Brain microvascular endothelial cell (primary cell): ENCODE measurements at places on chromosomes 16 and 17.

DNA sequence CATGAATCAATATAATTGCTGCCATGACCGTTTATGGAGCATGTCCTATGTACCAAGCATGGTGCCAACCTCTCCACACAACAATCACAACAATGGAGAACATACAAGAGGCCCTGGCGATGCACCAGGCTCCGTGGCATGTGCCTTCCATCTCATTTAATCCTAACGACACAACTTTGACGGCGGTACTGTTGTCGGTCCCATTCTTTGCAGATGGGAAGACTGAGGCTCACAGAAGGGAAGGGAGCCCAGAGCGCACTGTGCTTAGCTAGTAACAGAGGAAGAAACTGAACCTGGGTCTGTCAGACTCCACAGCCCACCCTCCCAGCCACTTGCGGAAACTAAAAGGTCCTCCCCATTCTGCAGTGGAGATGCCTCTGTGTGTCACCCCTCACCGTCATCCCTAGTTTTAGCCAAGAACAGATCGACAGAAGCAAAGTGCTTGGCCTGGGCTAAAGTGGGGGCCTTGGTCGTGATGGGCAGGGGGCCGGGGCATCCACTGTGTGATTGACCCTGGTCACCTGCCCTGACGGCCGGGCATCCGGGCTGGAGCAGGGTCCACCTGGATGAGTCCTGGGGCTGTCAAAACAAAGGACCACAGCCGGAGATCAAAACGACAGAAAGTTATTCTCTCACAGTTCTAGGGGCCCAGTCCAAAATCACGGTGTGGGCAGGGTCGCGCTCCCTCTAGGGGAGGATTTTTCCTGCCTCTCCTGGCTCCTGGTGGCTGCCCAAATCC, 183.9 kb downstream of the C16orf95 start:
- no peak for DNase-seq

DNA sequence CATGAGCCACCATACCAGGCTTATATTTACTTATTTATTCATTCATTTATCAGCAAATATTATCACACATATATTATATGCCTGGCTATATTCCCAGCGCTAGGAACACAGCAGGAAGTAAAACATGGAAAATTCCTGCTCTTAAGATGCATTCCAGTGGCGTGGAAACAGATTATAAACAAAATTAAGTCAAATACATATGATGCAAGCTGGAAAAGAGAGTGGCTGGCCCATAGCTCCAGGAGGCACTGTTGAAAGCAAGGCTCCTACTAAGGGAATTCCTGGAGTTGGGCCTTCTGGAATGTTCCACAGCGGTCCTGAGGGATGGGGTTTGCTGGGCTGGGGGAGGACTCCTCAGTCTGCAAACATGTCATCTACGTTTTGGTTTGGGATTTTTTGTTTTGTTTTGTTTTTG, 18.4 kb downstream of the ADCY9 start:
- DNase-seq: no peak

- DNase-seq: peak; percentile 53
Measured at GRCh38 chr16:46573008-46573833, 48.0 kb downstream of the SHCBP1 start.

DNA sequence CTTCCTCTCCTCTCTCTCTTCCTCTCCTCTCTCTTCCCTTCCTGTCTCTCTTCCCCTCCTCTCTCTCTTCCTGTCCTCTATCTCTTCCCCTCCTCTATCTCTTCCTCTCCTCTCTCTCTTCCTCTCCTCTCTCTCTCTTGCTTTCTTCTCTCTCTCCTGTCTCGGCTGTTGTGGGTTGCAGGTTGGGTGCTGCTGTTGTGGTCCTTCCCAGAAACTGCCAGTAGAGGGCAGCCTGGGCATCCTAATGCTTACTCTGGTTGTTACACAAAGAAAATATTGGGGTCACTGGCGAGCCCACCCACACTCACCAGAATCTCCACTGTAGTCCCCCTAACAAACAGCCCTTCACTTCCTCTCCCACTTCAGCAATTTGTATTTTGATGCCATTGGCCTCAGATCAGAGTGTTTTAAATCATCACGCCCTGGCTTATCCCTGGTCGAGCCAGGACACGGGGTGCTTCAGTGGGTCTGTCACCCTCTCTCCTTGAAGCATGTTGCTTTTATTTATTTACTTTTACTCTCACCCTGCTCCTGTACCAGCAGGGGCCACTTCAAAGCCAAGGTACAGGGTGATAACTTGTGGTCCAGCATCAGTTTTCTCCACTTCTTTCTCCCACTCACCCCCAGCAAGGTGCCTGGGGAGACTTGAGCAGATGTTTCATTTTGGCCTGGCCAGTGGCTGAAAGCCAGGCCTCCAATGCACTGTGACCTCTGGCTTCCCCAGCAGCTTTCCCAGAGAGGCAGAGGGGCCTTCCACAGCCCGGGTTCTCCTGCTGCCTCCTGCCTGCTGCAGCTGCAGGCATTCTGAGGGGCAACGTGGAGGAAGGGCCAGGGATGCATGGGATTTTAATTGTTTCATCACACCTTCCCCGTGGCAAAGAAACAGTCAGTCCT, 4.7 kb upstream of the MMP15 start:
- DNase-seq: peak; percentile 61

DNA sequence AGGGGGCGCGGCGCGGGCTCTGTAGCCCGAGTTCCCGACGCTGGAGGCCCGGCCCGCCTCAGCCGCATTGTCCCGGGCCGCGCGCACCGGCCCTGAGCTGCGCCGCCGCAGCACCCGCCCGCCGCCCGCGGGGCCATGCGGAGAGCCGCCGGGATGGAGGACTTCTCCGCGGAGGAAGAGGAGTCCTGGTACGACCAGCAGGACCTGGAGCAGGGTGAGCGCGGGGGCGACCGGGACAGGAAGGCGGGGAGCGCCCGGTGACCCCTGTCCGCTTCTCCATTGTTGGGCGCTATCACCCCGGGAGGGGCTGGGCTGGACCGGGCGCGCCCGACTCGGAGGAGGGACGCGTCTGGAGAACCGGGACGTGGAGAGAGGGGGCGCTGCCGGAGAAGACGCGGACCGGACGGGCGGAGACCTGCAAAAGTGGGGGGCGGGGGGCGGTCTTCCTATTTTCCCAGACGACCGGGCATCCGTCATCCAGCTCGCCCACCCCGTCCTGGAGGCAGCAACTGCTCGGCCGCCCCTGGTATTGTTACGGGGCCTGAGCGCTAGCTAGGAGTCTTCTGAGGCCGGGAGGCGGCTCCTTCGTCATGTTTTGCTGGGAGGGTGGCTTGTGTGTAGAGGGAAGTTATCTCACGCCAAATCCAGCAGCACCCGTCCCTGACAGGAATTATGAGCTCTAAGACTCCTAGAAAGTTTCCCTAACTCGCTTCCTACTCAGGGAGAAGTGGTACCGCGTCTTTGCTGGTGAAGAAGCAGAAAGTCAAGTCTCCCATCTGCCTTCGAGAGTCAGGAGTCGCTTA, 678 bp downstream of the CDR2L start:
- peak; percentile 74 for DNase-seq

GRCh38 chr17:80616705-80617104, 72.1 kb downstream of the RPTOR start:
- DNase-seq: no peak

DNA sequence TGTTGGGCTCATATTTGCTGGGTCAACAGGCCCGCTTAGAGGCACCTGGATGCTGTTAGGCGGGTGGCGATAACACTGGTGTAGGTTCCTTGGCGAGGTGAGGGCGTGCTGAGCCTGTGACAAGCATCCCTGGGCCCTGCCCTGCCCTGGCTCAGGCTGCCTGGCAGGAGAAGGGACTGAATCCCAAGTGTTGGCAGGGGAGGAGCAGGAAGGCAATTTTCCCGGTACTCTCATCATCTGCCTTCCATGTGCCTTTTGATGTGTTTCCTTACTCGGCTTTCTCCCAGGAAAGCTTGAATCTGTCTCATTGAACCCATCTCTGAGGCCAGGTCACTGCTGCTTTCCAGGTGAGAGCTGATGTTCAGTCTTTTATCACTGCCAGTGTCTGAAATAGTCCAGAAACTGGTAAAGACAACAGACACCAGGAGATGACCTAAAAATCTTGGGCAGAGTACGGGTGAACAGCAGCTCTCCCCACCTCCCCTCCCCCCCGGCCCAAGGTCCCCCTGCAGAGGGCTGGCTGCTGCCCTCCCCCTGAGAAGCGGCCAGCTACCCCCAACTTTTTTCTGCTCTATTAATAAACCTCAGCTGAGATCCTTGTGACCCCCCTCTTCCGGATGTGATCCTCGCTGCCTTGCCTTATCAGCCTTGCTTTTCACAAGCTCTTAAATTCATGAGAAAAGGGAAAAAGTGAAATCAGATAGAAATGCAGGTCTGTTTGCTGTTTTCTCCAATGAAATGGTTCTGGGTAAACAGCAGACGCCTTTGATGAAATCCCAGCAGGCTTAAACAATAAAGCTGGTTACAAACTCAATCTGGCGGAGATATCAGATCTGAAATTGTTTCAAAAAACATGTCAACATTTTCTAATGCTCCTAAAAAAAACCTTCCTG, 29.0 kb downstream of the RTN4RL1 start:
- no peak for DNase-seq
